ENCODE measurements at places on chromosomes 16 and 17.

DNA sequence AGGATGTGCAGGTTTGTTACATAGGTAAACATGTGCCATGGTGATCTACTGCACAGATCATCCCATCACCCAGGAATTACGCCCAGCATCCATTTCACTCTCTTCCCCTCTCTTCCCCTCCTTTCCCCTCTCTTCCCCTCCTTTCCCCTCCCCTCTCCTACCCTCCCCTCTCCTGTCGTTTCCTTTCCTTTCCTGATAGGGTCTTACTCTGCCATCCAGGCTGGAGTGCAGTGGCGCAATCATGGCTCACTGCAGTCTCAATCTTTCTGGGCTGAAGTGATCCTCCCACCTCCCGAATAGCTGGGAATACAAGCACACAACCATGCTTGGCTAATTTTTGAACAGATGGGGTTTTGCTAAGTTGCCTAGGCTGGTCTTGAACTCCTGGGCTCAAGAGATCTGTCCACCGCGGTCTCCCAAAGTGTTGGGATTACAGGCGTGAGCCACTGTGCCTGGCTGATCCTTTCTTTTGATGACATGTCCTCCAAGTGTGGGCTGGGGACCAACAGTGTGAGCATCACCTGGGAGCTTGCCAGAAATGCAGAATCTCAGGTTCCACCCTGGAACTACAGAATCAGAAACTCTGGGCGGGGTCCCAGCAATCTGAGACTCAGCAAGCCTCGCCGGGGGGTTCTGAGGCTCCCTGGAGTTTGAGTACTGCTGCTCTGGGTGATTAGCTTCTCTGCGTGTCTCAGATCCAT lies 10.8 kb downstream of the ATP2C2 start:
- DNase-seq = no peak

- DNase-seq = no peak
Measured at GRCh38 chr16:16109453-16110110, 113.7 kb downstream of the ABCC6 start.

DNA sequence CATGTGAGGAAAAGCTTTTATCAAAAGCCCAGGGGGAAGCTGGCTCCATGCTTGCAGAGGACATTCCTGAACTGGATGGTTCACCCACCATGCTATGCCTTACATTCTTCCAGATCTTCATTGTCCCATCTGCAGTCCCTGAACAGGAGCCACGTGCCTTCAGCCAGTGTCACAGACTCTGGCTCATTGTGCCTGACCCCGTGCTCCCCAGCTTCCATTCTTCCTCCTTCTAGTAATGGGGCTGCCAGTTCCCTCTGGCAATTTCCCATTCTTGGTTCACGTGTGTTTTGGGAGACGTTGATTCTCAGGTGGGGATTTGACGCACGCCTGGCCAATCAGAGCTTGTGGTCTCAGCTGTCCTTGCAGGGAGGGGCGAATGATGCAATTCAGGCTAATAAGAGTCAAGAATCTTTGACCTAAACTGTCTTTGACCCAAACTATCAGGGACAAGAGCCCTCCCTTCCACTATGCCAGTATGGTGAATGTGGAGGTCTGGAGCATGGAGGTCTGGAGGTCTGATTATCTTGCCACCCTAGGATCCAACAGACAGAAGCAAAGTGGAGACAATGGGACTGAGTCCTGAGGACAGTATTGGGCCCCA lies 52.7 kb downstream of the IRX6 start:
- no peak for DNase-seq

DNA sequence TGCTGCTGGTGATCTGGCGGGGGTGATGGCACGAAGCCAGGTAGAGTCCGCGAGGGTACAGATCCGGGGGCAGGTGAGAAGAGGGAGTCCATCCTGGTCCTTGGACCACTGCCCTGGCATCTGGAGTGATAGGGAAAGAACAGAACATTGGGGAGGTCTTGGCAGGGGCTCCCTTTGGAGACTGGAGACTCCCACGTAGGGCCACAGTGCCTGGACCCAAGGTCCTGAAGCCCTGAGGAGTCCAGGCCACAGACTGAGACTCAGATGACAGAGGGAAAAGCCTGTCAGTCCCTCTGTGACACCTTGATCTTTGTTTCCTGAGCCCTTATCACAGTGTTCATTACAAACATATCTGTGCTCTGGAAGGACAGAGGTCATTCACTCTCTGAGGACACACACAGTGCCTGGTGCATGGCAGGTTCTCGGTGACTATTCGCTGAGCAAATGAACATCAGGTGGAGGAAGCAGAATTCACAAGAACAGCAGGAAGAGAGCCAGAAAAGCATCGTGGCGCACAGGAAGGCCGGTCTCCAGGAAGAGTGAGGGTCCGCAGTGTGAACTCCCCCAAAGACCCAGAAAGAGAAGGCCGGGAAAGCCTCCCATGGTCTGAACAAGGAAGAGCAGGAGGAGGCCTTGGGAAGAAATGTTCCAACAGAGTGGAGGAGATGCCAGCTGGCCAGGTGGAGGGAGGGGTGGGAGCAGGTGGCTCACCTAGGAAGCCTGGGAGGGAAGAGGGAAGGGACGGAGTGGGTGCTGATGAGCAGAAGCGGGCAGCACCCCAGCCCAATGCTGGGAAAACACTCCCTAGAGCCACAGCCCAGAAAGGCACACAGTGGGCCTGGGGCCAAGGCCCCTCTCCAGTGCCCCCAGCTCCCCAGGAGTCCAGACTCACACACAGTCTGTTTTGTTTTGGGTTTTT lies 20.5 kb downstream of the PEMT start:
- no peak for DNase-seq

GRCh38 chr17:58092797-58093385 lies 9.7 kb downstream of the DYNLL2 start:
- no peak for DNase-seq

All from fibroblast of skin of back (primary cell).